ENCODE measurements at places on chromosomes 5 and 9. TPM values are rescaled to one million over a fixed set of nuclear protein-coding genes. Genes with fewer than 3 reads are reported as not detected.

Gene TMEM171
- 0.21 TPM for total RNA-seq

Gene NSMF
- total RNA-seq: 20.5 TPM

Gene GPR21
- 0.55 TPM for total RNA-seq

Gene NDUFB6
- total RNA-seq: 113 TPM

Gene FGF10
- total RNA-seq: 7.9 TPM

Gene LMX1B
- 0.81 TPM for total RNA-seq

Gene TMEM252
- total RNA-seq: not detected

Gene EDIL3
- 7.5 TPM for total RNA-seq

Gene CCDC183
- total RNA-seq: 1.1 TPM

Gene PCDHB11
- total RNA-seq: 1.8 TPM

Gene ECSCR
- total RNA-seq: 49.8 TPM

Gene SPINK13
- total RNA-seq: not detected

Gene PCDHB9
- total RNA-seq: 4.3 TPM

Gene C9orf72
- 12.8 TPM for total RNA-seq

Gene OTULINL
- 12.9 TPM for total RNA-seq

Gene PAIP2
- 123 TPM for total RNA-seq

Gene CCL27
- not detected for total RNA-seq

Gene SLC4A9
- total RNA-seq: 0.21 TPM

Gene SLC2A6
- 7.4 TPM for total RNA-seq

Gene RNF180
- 16.9 TPM for total RNA-seq

Gene ANKRD31
- 0.08 TPM for total RNA-seq

Gene PHF24
- 0.47 TPM for total RNA-seq

Gene PWWP2A
- total RNA-seq: 9.9 TPM

Gene CD72
- 1.6 TPM for total RNA-seq

Gene PCDHA10
- 0.55 TPM for total RNA-seq

Gene SLC24A2
- total RNA-seq: not detected

Gene GRM6
- total RNA-seq: not detected

Gene OGN
- total RNA-seq: 17.4 TPM

Gene PCDHB16
- total RNA-seq: 2.6 TPM

Gene SDHA
- 395 TPM for total RNA-seq

Gene C6
- total RNA-seq: 175 TPM

Gene TSSK1B
- not detected for total RNA-seq

Gene ZNF354C
- total RNA-seq: 3.9 TPM

Gene ZFP37
- total RNA-seq: 2.0 TPM

Gene SLC22A4
- total RNA-seq: 2.2 TPM

Gene ZDHHC11B
- total RNA-seq: 32.5 TPM

Gene IL9
- total RNA-seq: not detected

Gene FAM153A
- 5.2 TPM for total RNA-seq

Gene ERAP2
- total RNA-seq: 6.5 TPM

Gene MYMK
- total RNA-seq: not detected
